ENCODE measurements at places on chromosomes 11 and 22.

DNA sequence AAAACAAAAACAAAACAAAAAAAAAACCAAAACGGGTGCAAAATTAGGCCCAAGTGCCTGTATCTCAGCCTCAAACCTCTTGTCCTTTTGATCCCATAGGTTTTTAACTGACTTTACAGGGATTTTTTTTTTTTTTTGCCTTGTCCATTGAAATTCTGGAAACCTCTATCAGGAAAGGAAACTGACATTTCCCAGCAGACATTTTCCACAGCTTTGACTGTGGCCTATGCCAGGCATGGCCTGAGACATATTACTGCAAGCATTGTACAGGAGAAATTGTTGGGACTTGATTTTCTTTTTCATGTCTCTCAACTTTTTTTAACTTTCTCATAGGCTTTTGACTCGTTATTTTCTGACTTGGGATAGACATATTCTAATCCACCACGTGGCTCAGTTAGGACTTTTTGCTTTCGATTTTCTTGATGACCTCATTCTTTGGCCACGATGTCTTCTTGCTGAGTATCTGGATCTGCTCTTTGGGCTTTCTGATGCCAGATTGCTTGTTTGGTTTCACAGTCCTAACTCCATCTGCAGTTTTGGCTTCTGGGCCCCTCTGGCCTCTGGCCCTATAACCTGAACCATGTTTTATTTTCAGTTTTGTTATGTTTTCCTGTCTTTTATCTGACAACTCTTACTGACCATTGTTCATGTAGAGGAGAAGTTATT is 336.1 kb upstream of the C11orf87 start:
- DNase-seq, result no peak

DNA sequence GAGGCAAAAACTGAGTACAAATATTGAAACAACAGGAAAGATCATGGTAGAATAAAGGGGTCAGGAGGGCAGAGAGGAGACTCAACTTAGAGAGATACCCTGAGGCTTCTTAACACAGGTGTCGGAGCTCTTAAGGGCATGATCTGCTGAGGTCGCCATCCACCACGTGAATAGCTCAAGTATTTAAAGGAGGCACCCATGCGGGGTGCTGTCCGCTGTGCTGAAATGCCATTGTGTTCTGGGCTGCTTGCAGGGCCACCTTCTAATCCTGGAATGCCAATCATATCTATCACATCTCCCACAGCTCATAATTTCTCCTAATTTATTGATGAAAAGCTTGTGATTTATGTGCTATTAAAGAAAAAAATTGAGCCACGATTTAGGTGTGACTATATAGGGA is 90.2 kb downstream of the SEZ6L start:
- DNase-seq, result peak; percentile 10

GRCh38 chr22:43388420-43388851 is 23.4 kb upstream of the MPPED1 start:
- peak; percentile 64 for DNase-seq

GRCh38 chr11:6298605-6299004 is 21.7 kb downstream of the CAVIN3 start:
- peak; percentile 32 for DNase-seq
